ENCODE measurements at places on chromosomes 11 and 22.

DNA sequence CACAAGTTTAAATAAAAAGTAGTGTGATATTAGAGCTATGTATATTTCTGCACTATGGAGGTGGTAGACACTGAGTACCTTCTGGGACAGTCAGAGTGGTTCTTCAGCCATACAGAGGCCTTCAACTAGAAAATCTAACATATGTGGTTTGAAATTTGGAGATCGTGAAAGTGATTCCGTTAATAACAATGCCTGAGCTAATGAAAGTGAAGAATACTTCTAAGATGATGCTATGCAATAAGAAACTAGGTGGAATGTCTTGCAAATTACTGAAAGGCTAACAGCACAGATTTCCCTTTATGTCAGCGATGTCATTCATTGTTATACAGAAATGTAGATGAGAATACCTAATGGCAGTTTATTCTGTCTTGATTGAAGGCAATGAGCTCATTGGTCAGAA, 1984.7 kb upstream of the RAG2 start:
- no peak for DNase-seq

DNA sequence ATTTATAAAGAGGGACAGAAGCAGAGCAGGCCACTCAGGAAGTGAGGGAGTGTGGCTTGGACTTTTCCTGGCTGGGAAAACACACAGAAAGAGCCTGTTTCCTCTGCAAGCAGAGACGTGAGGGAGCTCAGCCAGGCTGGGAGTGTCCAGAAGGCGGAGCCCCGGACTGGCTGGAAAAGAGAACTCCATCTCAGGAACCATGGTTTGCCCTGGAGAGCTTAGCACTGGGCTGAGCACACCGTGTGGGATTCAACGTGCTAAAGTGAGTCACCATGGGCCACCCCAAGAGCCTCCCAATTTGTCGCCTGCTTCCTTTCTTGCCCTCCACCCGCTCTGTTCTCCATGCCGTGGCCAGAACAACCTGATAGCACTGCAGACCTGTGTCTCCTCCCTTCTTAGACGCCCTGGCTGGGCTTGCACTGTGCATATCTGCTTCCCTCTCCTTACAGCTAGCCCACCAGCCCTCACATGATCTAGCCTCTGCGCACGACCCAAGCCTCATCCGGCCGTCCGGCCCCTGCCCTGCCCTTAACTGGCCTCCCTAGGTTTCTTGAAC, 51.8 kb downstream of the GALNT18 start:
- no peak for DNase-seq

GRCh38 chr22:28032861-28033260, 113.8 kb upstream of the PITPNB start:
- no peak for DNase-seq

- DNase-seq: no peak
Measured at GRCh38 chr11:64654958-64655541, 64.0 kb downstream of the SLC22A12 start.

DNA sequence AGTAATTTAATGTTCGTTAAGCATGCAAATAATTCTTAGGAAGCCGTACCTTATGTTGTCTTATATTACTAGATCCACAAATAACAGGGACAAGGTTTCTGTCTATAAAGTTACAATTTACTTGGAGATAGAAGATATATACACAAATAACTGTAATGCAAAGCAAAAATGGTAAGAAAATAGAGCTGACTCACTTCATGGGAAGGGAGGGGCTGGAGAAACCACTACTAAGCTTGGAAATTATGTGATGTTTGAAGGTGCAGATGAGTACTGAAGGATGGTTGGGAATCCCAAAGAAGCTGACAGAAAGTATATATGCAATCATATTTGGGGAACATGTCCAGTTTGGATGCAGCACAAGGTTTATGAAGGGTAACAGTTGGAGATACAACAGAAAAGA, 4.0 kb downstream of the NPAT start:
- DNase-seq: no peak

DNA sequence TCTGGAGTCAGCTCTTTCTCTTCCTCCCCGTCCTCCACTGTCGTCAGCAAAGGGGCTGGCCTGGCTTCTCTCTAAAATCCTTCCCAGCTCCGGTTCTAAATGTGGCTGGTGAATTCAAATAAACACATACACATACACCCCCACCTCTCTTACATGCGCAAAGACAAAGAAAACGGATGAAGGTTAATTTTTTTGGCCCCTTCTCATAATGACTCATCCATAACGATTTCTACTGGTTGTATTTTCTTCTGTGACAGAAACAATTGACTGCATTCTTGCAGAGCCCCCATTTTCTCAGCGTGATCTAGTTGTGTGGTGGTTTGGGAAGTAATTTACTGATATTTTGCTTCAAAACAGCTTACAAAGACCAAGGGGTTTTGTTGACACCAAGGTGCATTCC, 130.0 kb upstream of the NTM start:
- no peak for DNase-seq

GRCh38 chr11:18111005-18111404, 5.1 kb upstream of the SAAL1 start:
- no peak for DNase-seq

DNA sequence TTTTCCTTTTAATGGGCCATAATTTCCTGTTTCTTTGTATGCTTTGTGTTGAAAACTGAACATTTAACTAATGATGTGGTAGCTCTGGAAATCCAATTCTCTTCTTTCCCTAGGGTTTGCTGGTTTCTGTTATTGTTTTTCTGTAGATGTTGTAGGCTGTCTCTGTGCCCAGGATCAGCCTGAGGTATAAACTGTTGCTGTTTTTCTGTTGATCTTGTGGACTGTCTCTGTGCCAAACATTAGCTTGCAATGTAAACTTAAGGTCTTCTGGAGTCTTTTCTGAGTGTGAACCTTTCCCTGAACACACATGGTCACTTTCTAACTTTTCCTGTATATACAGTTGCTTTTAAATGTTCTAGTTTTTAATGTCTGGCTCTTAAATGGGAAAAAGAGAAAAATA, 5.9 kb upstream of the TSKU start:
- no peak for DNase-seq

DNA sequence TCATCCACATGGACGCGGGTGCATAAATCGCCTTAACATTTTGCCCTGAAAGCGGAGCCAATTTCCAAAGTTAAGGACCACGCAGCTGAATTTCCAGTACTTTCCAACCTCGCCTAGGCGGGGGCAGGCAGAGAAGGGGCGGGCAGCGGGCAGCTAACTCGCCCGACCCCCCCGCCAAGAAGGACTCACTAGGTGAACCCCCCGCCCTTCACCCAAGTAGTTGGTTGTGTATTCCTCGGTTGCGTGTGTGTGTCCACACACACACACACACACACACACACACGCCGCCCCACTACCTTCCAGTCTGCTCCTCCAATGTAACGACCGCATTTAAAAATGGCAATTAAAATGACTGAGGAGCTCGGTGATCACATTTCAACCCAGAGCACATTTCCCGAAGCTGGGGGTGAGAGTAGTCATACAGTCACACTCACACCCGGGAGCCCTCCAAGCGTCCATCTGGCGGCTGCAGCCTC, 1.4 kb downstream of the TENM4 start:
- peak; percentile 66 for DNase-seq

- DNase-seq: no peak
Measured at GRCh38 chr22:24367841-24368240, 59.6 kb upstream of the ADORA2A start.

DNA sequence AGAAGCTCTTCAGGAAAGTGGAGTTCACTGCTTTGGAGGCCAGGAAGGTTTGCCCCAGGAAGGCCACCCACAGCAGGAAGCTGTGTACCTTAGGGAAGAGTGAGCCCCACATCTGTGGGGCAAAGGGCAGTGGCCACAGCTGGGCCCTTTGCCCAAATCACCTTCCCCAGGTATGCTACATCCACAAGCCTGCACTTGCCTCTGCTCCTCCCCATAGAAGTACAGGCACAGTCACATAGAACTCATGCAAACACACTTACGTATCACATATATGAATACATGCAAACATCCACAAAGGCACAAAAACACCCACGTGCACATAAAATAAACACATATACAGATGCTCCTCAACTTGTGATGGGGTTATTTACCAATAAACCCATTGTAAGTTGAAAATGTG, 2.1 kb downstream of the TRIM29 start:
- DNase-seq: no peak

- no peak for DNase-seq
Measured at GRCh38 chr11:35912883-35913624, 30.8 kb upstream of the LDLRAD3 start.

DNA sequence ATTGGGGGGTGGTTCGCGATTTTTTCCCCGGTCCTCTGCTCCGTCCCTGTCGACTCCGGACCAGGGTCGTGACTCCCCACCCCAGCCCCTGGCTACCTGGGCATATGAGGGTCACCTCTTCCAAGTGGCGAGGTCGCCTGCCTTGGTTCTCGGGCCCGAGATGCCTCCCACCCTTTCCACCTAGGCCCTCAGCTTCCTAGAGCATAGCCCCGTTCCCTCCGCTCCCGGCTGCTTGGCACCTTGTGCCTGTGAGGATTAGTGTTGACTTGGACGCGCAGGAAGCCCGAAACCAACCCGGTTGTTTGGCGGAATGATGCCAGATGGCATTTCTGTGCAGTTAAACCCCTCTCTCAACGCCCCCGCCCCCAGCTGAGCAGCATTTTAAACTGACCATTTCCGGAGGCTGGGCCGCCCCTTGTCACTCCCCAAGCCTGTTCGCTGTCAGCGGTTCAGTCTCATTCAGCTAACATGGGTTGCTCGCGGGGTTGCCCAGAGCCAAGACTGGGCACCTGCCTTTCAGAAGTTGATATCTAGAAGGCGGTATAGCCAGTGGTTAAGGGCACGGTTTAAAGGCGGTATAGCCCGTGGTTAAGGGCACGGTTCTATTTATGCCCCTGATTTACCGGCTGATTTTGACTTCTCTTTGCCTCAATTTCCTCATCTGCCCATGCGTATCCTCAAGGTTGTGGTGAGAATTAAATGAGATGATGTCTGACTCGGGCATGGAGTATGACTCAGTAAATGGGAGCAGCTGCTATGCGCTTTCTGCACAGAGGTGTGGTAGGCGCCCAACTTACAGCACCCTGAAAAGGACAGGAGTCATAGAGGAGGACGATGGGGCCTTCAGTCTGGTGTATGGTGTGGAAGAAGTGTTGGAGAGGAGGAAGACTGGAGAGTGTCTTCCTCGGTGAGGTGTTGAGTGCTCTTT, 639 bp downstream of the INCENP start:
- peak; percentile 31 for DNase-seq

DNA sequence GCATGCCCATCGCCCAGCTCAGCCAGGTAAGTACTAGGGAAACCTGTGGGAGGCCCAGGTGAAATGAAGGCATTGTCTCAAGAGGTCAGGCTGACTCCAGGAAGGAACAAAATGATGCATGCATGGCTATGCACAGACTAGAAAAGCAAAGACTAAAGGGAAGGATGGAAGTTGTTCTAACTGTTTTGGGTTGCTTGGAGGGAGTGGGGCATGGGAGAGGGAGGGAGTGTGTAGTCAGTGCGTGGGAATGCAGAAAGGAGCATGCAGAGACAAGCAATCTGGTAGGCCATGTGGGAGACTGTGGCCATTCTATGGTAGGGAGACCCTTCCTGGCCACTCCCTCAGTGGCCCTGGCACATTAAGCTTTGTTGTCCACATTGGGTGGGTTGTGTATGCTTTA, 2.9 kb downstream of the MICAL3 start:
- DNase-seq: no peak

DNA sequence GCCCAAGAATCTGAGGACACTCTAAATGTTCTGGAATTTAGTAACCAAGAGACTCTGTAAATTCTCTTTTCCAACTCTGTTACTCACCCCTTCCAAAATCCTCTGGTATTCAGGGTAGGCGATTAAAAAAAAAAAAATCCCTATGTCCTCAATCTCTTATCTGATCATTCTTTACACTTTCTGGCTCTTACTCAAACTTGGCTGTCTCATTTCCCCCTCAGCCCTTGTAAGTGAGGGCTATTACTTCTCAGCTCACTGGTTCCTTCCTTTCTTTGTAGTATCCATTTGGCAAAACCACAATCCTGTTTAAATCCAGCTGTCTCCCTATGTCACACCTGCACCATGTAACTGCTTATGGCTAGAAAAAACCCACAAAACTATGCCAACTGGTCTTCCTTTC, 12.7 kb upstream of the MSANTD2 start:
- no peak for DNase-seq

GRCh38 chr11:116539836-116540418, 232.9 kb downstream of the BUD13 start:
- DNase-seq: no peak

- DNase-seq: no peak
Measured at GRCh38 chr11:124670732-124671131, 2.8 kb downstream of the SIAE start.

DNA sequence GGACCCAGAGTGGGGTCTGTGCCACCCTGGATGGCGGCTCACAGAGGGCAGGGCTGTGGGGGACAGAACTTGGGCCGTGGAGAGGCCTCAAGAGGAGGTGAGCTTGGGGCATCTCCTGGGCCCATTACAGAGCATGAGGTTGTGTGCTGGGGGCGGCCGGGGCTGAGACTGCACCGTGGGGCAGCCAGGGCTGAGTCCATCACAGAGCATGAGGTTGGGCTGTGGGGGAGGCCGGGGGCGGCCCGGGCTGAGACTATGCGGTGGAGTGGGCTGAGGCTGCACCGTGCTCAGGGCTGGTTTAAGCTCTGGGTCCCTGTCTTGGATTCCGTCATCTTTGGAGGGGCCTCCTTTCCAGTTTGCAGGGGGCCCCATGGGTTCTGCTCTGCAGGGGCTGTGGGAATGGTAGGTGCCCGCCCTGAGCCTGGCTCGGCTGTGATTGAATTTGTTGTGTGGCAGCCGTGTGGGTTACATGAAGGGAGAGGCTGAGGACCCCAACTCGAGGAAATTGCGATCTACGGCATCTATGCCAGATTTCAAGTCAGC, 38.1 kb upstream of the MUC5AC start:
- no peak for DNase-seq

- DNase-seq: no peak
Measured at GRCh38 chr11:129930296-129930695, 34.9 kb upstream of the NFRKB start.

DNA sequence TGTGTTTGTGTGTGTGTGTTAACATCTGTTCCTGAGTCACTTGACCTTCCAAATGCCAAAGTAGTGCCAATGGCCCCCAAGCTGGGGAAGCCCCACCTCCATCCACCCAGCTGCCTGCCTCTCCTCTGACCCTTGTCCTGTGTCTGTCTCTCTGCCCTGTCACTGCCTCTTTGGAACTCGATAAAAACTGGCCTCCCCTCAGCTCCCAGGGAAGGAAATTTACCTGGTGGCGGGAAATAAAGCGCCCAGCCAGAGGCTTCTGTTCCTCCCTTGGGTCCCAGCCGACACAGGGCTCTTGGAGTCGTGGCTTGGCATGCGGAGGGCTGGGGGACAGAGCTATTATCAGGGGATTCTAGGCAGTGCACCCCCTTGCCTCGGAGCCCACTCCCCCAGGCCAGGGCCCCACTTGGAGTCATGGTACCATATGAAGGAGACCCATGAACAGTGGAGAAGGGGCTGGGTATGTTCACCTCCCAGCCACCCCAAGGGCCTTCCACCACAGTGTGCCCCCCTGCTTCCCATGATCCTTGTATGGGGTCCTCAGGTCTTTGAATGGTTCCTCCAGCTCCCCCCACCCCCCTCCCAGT, 6.2 kb downstream of the KCNC1 start:
- DNase-seq: no peak

GRCh38 chr11:94134651-94135512, 6.2 kb downstream of the PANX1 start:
- DNase-seq: no peak

- no peak for DNase-seq
Measured at GRCh38 chr11:120546312-120547205, 35.0 kb downstream of the GRIK4 start.

GRCh38 chr11:71095294-71095850, 157.0 kb downstream of the SHANK2 start:
- DNase-seq: no peak

Data from NCI-H524 (cell line).